ENCODE measurements at places on chromosomes 5 and 9.

DNA sequence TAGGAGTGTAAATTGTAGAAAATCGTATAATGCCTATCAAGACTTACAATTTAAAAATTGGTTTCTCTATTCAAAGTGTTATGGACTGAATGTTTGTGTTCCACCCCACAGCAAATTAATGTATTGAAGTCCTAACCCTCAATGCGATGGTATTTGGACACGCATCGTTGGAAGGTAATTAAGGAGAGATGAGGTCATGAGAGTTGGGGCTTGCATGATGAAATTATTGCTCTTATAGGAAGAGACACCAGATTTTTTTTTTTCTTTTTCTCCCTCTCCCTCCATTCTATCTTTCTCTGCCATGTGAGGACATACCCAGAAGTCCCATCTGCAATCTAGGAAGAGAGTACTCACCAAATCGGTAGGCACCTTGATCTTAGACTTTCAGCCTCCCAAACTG, 189.2 kb downstream of the MAN2A1 start:
- DNase-seq, result no peak

DNA sequence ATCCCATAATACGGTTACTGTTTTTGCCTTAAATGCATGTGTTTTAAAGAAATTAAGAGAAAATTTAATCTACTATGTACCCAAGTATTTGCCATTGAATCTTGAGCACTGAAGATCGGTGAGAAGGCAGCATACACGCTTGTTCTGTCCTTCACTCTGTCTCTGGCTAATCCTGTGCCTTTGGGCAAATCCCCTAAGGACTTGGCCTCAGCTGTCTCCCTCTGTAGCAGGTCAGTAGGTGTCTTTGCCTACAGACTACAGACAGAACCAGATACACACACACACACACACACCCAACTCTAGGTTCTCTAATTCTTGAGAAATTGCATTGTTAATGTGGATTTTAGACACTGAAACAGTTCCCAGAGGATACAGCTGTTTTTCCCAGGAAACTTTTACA, 117.4 kb downstream of the WDR41 start:
- no peak for DNase-seq

DNA sequence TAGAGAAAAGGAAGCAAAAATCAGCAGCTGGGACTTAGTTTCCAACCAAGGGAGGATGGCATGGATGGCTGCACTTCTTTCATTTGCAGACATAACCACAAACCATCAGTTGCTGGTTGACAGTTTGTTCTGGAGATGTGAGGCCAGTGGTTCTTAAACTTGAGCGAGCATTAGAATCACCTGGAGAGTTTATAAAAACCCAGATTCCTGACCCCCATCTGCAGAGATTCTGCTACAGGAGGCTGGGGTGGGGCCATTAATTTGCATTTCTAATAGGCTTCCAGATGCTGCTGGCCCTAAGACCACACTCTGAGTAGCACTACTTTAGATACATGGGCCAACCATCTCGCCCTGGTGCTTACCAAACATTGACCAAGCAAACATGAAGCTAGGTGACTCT, 60.8 kb downstream of the MARCHF3 start:
- no peak for DNase-seq

DNA sequence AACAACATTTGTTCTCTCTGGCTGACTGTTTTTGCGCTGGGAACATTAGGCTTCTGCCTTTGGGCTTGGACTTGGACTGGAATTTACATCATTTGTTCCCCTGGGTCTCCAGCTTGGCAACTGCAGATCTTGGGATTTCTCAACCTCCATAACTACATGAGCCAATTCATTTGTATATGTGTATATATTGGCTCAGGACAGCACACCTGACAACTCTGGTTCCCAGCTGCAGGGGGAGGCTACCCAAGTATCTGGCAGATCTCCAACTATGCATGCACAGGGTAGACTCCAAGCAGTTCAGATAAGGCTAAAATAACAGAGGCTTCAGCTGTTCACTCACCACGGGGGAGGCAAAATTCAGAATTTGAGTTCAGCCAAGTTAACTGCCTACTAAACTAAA, 31.6 kb upstream of the F2RL1 start:
- DNase-seq, result no peak

DNA sequence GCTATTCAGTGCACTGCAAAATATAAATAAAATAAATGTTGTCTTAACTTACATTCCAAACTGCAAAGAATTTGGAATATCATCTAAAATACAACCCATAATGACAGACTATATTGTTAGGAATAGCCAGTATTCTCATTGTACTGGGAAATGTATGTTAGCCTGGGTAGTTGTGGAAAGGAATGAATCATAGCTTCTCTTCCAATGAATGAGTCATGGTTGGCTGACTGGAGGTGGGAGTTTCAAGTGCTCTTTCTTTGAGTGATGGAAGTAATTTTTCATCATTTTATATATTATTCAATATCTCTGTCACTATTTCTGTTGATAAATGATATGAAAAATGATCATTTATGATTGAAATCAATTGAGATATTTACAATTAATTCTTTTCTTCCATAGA, 158.6 kb upstream of the ARRDC3 start:
- DNase-seq, result no peak

Measured in CD4-positive, alpha-beta T cell treated with Interleukin-15 for 4 hours (primary cell).